ENCODE measurements at places on chromosomes 6 and 20.

DNA sequence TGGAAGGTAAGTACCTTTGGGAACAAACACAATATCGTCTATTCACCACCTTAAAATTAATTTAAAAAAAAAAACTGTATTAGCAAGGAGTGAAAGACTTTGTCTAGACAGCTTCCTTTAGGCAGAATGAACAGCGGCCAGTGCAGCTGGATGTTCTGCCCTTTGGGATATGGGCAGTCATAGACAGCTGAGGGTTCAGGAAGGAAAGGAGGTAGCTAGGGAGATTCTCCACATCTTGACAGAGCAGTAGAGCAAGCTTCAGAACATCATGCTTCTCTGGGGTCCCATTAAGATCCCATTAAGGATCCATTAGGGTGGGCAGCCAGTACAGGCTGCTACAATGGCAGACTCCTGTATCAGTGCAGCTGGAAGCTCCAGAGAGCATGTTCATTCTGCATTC is 46.5 kb upstream of the PLCB4 start:
- DNase-seq, result no peak

GRCh38 chr6:149037051-149037671 is 280.4 kb upstream of the TAB2 start:
- no peak for DNase-seq

DNA sequence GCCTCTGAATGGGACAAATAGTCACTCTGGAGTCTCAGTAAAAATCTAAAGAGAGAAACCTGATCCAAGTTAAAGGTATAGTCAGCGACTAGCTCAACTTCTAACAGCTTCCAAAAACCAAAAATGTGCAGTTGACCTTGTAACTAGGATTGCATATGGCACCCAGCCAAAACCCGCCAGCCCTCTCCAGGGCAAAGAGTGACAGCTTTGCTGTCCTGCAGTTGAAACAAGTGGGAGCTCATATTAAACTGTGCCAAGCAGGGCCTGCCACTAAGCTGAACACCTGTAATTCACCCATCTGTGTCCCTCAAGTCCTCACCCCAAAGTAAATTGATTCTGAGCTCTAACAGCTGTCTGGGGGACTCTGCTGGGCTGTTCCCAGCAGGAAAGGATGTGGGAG is 695.3 kb downstream of the MAFB start:
- no peak for DNase-seq

- no peak for DNase-seq
Observed at GRCh38 chr6:161837449-161837735, 563.5 kb upstream of the AGPAT4 start.

GRCh38 chr20:59603781-59604541 is at the start of gene PHACTR3:
TSS of gene PHACTR3 (plus strand) at chr20:59604540. CDS start at chr20:59605015, 475 bp downstream.
- DNase-seq, result peak; percentile 2

GRCh38 chr20:62627901-62628612 is 14.2 kb upstream of the SLCO4A1 start:
- DNase-seq, result no peak

GRCh38 chr6:137043710-137044365 is 927 bp downstream of the IL20RA start:
- DNase-seq, result peak; percentile 72

GRCh38 chr6:3297909-3298308 is 39.2 kb downstream of the PSMG4 start:
- DNase-seq, result no peak

DNA sequence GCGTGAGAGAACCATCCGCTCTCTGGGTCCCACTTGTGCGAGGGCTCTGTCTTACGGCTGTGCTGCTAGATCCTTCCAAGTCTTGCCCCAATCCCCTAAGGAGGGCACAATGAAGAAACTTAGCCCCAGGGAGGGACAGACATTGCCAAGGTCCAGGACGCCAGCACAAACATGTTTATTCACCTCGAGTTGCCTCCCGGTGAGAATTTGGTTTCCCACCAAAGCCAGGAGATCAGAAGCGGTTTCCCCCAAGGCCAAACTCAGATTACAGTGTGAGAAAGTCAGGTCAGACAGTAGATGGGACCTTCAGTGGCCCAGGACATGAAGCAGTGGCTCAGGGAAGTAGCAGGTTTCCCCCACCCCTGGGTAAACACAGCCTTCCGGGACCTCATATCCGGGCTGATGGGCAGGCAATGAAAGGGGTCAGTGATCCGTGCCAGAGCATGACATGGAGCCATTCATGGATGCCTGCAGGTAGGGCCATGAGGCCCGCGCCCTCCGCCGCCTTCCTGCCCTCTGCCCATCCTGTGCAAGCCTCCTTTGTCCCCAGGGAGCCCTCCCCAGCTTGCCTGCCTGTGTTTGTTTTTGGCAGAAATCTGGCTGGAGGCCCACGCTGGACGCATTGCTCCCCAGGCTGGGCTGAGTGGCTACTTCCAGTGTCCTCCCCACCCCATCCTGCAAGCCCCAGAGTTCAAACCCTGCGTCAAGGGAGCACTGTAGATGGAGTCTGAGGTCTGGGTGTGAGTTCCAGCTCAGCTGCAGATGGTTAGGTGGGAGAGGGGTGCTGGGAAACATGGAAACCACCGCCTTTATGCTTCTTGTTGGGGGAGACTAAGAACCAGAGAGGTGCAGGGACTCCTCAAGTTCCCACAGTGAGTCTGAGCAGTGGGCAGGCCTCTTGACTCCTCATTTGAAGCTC is 2.0 kb downstream of the BPIFB2 start:
- DNase-seq, result peak; percentile 59

- DNase-seq, result no peak
Observed at GRCh38 chr6:167682125-167682524, 144.6 kb upstream of the AFDN start.

DNA sequence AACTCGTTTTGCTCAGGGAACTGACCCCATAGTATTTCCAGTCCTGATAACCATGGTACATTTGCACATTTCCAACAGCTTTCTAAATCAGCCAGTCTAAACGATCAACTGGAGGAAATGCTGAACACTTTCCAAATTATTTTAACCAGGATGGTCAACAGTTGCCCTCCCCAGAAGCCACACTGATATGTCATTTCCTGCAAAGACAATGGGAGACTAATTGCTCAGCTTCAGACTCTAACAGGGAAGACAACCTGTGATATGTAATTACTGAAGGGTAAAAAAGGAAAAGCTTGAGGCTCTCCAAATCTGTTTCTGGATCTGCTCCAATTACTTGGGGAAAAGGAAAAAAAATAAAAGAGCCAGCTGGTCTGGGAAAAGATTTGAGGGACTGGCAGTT is 88.8 kb downstream of the FYN start:
- DNase-seq, result no peak

- DNase-seq, result no peak
Observed at GRCh38 chr6:81120280-81120679, 632.2 kb downstream of the TENT5A start.

DNA sequence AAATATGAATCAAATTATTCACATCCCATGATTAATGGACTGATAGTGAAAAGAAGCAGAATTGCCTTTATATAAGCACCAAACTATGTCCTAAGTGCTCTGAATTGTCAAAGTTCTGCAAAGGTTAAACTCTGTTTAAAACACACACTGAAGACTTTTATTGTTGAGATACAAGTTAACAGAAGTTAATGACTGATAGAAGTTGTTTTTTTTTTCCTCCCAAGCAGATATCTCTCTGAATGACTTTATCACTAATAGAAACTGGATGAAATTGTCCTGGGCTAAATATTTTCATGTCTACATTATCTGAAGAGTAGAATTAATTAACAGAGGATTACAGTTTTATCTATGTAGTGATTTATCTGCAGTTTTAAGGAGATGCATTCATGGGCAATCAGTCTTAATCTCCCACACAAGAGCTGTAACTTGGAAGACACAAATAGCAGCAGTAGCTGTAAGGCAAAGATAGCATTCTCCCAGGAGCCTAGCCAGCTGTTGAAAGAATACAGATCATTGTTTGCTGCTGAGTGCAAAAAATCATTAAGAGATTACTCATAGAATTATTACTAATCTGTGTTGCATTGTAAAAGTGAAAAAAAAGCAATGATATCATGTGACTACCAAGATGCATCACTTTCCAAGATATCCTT is 49.9 kb downstream of the BMP5 start:
- DNase-seq, result no peak

- DNase-seq, result no peak
Observed at GRCh38 chr6:168367285-168367751, 47.7 kb upstream of the DACT2 start.

DNA sequence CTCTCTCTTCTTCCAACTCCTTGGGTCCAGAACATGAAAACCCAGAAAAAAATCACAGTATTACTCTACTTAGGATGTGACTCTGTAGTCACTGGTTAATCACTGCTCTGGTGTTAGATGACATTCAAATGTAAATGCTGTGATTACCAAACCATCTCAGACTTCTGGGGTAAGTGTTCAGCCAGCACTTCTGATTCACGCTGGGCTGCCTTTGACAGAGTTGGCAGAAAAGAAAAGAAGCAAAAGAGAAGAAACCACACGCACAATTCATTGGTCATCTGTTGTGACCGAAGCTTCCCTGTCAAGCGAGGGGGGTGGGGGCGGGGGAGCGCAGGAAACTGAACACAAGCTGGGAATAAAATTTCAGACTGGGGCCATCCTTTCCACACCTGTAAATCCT is 82.7 kb downstream of the PSMG4 start:
- no peak for DNase-seq

DNA sequence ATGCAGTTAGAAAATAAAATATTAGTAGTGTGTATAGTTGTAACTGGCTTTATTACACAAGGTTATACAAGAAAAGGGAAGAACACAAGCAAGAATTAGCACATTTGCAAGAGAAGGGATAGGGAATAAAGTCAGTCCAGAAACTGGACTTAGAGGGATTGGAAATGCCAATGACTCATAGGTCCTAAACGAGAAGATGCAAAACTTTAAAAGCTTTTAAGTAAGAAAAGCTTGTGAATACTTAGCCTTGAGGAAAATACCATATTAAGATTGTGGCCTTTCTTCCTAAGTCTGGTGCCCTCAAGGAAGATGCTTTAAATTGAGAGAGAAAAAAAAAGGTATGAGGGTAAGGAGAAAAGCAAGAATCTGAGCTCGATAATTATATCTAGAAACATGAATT is 102.3 kb upstream of the MCHR2 start:
- DNase-seq, result no peak

- DNase-seq, result no peak
Observed at GRCh38 chr20:24747010-24747712, 201.9 kb upstream of the CST7 start.

DNA sequence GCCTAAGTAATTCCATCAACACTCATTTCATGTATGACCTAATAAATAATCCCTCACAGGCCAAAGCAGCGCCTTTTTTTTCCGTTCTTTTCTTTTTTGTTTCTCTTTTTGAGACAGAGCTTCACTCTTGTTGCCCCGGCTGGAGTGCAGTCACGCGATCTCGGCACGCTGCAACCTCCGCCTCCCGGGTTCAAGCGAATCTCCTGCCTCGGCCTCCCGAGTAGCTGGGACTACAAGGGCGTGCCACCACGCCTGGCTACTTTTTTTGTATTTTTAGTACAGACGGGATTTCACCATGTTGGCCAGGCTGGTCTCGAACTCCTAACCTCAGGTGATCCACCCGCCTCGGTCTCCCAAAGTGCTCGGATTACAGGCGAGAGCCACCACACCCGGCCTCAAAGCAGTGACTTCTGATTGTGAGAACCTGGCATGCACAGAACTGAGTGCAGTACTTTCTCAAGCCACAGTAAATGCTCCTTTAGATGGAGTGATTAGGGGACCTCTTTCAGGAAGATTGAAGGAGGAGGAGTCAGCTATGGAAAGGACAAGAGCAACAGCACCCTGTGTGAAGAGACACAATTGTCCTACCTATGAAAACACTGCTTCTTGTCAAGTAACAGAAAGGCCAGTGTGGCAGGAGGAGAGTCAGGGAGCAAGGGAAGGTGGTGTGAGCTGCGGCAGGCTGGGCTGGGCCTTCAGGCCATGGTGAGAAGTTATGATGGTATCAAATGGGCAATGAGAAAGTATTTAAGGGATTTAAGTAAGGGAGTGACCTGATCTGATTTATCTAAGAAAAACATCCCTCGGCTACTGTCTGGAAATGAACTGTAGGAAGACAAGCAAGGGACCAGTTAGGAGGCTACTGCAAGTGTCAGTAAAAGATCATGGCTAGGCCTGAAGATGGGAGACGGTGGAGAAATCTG is 1.7 kb upstream of the SCAF8 start:
- no peak for DNase-seq

DNA sequence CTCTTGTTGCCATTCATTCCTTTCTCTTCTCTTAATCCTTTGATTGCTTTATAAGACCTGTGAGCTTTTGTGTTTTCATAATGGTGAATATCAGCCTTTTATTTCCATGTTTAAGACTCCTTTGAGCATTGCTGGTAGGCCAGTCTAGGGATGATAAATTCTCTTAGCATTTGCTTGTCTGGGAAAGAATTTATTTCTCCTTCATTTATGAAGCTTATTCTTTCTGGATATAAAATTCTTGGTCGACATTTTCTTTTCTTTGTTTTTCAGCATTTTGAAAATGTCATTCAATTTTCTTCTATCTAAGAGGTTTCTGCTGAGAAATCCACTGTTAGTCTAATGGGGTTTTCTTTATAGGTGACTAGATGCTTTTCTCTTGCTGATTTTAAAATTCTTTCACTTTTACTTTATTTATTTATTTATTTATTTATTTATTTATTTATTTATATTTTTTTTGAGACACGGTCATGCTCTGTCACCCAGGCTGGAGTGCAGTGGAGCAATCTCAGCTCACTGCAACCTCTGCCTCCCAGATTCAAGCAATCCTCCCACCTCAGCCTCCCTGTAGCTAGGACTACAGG is 15.0 kb downstream of the ARFGEF3 start:
- DNase-seq, result no peak

- no peak for DNase-seq
Observed at GRCh38 chr20:64158346-64159285, 5.6 kb upstream of the MYT1 start.

DNA sequence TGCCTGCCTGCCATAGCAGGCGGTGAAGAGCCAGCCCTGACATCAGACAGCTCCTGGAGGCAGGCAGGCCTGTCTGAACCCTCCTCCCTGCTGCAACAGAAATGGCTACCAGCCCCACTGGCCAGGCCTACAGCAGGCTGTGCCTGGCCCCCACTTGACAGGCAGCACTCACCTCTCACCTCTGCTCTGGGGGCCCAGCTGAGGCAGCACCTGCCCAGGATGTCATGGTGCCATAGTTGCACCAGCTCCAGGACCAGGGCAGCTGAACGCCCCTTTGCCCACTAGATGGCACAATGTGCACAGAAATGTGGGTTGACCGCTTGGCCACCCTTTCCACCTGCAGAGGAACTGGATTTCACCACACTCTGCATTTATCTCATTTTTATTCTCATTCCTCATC is 30.6 kb downstream of the MRPL14 start:
- peak; percentile 80 for DNase-seq

- DNase-seq, result no peak
Observed at GRCh38 chr6:85912582-85912981, 269.9 kb upstream of the SYNCRIP start.
